ENCODE measurements at places on chromosomes 11 and 22. TPM values are rescaled to one million over a fixed set of nuclear protein-coding genes. Genes with fewer than 3 reads are reported as not detected.

DNA sequence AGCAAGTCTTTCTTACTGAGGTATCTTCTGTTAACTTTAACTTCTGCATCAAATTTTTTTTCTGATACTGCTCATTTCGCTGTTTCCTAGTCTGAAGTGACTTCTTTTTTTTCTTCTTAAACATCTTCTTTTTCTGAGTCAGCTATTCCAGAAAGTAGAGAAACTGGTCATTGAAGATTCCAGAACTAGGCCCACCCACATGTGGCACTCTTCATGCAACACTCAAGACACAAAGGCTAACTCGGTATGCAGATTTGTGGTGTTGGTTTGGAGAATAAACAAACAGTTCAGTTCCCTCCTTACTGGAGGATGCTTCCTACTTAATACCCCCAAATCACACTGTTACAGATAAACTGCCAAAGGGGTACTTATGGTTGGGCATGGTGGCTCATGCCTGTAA is 25.2 kb upstream of the MTCH2 start:
- no peak for DNase-seq
- H3K4me3 ChIP-seq = no peak overlapping the region
- no peaks in the 10 kb centered on the region for H3K36me3 ChIP-seq
- no peak overlapping the region for H3K27ac ChIP-seq

- no peak overlapping the region for H3K4me3 ChIP-seq
- H3K27me3 ChIP-seq = no peaks in the 10 kb centered on the region
- H3K4me1 ChIP-seq = peaks cover 3% of the 10 kb centered on the region
- no peaks in the 10 kb centered on the region for H3K36me3 ChIP-seq
These were observed 37.6 kb downstream of the RAB30 start for GRCh38 chr11:83033972-83034672.

- no peak overlapping the region for H3K27ac ChIP-seq
- 0 out of 2 replicates have a peak, but pooled peaks cover 4% of the 10 kb centered on the region for H3K4me1 ChIP-seq
- no peaks in the 10 kb centered on the region for H3K36me3 ChIP-seq
- DNase-seq = no peak
These were observed 92.9 kb upstream of the PARVA start for GRCh38 chr11:12284316-12285050.

DNA sequence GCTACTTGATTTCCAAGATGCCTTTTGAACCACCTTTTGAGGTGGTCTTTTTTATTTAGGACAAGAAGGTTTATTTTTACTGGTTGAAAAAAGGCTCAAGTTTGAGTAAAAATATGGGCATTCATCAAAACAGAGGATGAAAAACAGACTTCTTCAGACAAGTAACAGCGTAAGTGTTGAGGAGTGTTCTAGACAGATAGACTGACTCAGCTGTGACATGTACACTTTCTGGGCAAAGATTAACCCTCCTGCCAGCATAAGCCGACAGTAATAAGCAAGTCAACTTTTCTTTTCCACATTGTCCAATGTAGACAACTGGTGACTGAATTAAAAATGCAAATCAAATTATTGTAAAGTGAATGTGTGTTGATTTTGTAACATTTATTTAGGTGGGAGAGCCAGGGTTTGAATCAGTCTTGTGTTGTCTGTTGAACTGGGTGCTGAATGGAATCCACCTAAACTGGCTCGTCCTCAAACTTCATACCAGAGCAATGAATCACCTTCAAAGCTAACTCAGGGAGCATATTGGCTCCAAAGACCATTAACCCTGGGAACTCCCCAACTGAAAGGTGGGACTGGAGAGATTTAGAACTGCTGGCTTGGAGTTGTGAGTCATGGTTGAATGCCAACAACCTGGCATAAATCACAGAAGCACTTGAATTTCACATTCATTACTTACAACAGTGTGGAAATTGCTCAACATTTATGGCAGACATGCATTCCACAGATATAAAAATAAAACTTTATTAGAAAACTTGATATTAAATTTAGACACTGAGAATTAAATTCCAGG is 377.0 kb downstream of the ETS1 start:
- H3K4me3 ChIP-seq = no peak overlapping the region
- H3K27ac ChIP-seq = no peak overlapping the region
- DNase-seq = peak; percentile 49
- H3K27me3 ChIP-seq = no peaks in the 10 kb centered on the region
- H3K4me1 ChIP-seq = no peaks in the 10 kb centered on the region

Gene CHST1
- 3.8 TPM for total RNA-seq

Gene DUSP8
- 2.1 TPM for total RNA-seq

Data from H1 (cell line).